H9 (cell line): ENCODE measurements at places on chromosomes 2 and 18.

DNA sequence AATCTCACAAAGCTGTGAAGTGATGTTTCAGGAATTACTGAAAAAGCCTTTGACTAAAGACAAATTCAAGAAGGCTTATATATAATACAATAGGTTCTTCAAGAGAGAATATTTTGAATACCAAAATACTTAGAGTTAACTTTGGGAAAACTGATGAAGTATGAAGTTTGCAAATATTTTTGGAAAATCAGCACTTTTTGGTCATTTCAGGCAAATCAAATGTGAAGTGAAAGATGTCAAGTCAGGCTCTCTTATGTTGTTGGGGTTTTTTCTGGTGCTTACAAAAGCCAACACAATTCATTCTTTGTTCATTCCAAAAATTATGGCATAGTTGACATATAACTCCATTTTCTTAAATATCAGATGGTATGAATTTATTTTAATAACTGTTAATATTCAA lies 14.7 kb upstream of the ASNSD1 start:
- H3K4me1 ChIP-seq, result no peaks in the 10 kb centered on the region; the same call in 1 of the 2 replicates
- H3K27me3 ChIP-seq, result no peaks in the 10 kb centered on the region
- no peak overlapping the region for H3K27ac ChIP-seq
- no peaks in the 10 kb centered on the region for H3K36me3 ChIP-seq
- H3K4me3 ChIP-seq, result no peak overlapping the region

- no peaks in the 10 kb centered on the region for H3K27me3 ChIP-seq
- H3K4me1 ChIP-seq, result peaks cover 5% of the 10 kb centered on the region; the same call in 1 of the 2 replicates
- no peak overlapping the region for H3K27ac ChIP-seq
- H3K4me3 ChIP-seq, result no peak overlapping the region
- no peak for DNase-seq
Observed at GRCh38 chr2:179449010-179449409, 184.4 kb upstream of the SESTD1 start.

- no peak overlapping the region for H3K4me3 ChIP-seq
- H3K36me3 ChIP-seq, result no peaks in the 10 kb centered on the region
- no peaks in the 10 kb centered on the region for H3K27me3 ChIP-seq
- DNase-seq, result no peak
- H3K4me1 ChIP-seq, result no peaks in the 10 kb centered on the region
Observed at GRCh38 chr18:75544051-75544481, 116.6 kb upstream of the SMIM21 start.

DNA sequence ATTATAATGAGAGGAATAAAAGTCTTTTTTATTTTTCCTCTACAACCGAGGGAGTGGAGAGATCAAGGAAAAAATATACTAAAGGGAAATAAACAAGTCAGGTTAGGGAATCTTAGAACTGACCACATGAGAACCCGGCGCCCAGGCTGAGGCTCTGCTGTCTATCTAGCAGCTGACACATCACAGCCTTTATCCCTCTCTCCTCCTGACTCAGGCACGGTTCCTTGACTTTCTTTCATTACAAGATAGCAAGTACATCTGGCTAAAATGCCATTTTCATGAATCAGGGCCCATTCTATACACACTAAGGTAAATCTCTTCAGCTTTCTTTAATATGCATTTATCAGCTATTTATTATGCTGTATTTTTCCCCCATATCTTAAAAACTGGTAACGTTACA lies 296.0 kb downstream of the TMX3 start:
- peaks cover 19% of the 10 kb centered on the region for H3K36me3 ChIP-seq
- no peaks in the 10 kb centered on the region for H3K27me3 ChIP-seq
- H3K4me3 ChIP-seq, result no peak overlapping the region
- no peak for DNase-seq
- no peaks in the 10 kb centered on the region for H3K4me1 ChIP-seq

- no peaks in the 10 kb centered on the region for H3K27me3 ChIP-seq
- DNase-seq, result no peak
- H3K36me3 ChIP-seq, result no peaks in the 10 kb centered on the region
- H3K4me3 ChIP-seq, result no peak overlapping the region
Observed at GRCh38 chr2:221596192-221596591, 24.1 kb upstream of the EPHA4 start.
